Stimulated activated CD8-positive, alpha-beta memory T cell treated with anti-CD3 and anti-CD28 coated beads, Interleukin-15, amount 100 ng/mL, for 24 hours (primary cell): ENCODE measurements at places on chromosomes 13 and 19.

DNA sequence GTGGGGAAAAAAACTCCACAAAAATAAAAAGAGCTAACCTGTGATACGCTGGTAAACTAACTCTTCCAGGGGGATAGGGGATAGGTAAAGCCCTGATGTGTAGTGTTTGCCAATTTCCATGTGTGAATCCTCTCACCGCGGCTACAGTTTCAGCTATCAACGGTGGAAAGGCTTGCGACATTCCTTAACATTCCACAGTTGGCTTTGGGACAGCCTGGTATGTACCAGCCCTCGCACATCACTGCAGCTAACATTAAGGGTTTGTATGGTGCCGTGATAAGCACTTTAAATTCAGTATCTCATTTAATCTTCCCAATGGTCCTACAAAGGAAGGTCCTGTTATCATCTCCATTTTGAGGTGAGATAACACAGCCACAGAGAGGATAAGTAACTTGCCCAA lies 112.4 kb downstream of the KATNAL1 start:
- no peak for DNase-seq

DNA sequence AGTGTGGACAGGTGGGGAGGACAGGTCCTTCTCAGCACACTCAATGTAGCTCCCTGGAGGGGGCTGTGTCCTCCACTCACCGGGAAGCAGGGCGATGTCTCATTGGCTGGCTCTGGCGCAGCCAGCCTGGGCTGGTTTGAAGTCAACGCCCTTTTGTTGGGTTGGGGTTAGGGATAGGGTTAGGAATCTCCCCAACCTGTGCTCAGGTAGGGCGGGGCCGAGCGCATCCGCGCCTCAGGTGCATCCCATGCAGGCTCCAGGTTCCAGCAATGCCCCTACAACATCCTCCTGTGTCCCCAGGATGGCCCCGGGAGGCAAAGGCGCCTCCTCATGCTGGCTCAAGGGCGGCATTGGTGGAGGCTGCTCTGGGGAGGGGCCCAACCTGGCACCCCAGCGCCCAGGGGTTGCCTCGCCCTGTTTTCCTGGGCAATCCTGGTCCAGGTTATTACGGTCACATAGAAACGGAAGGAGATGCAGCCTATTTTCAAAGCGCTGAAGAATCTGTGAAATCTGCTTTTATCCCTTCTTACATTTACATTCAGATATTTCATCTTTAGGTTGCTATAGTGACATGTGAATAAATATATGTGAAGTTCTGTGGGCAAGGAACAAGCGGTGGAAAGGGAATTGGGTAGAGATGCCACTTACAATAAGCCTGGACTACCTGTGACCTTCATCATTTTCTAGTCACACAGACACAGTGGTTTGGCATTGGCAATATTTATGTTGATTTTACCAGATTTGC lies 74.3 kb downstream of the TM9SF2 start:
- DNase-seq, result no peak

DNA sequence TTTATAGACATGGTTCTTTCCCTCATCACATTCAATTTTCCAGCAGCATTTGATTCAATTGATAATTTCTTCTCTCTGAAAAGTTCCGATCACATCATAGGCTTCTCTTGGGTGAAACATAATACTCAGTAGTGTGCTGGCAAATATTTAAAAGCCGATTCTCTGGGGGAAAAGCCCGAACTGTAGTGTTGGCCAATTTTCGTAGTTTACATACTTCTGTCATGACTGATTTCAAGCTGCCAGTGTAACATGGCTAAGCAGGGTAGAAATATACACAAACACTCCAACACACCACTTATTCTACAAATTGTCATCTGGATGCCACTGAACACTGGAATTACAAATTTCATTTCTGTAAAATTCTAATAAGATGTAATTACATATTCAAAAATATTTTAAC lies 56.1 kb upstream of the FREM2 start:
- DNase-seq, result no peak

DNA sequence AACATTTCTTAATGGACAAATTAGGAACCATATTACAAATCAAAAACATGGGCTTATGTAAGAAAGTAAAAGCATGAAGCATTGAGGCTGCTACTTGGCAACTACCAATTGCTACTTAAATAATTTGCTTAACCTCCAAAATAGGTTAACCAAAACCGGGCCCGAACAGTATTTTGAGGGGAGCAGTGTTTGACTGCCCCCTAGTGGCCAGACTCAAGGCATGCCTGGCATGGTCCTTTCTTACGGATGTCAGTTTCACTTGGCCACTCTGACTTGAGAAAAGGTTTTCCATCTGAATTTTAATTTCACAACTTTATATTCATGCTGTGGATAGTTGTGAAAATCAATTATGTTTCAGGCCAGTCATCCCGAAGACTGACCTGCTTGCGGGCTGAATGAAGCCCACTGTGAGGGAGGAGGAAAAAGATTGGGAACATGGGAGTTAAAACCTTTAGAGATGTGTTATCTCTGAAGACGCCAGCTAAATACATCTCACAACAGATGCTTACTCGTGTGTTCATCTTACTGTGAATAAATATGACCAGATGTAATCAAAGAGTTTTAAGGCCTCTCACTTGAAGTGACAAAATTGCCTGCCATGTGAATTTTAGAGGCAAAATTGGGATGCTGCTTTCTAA lies 2.9 kb downstream of the RXFP2 start:
- DNase-seq, result peak; percentile 32

DNA sequence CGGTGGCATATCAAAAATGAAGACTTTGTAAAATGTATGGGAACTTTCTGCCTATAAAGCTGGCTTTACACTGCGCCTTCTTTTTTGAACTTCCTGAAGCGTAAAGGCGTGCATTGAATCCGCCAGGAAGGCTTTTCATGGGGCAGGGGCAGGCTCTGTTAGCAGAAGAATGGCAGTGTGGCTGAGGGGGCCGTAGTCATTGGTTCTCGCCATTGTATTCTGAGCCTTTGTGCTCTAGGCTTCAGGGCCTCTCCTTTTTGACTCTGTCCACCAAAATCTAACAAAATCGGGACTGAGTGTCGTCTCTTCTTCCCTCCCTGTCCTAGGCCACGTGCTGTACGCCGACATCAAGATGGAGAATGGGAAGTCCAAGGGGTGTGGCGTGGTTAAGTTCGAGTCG lies 14.1 kb downstream of the PRAM1 start:
- DNase-seq, result no peak

- no peak for DNase-seq
Observed at GRCh38 chr13:49760558-49760957, 31.9 kb downstream of the KPNA3 start.

DNA sequence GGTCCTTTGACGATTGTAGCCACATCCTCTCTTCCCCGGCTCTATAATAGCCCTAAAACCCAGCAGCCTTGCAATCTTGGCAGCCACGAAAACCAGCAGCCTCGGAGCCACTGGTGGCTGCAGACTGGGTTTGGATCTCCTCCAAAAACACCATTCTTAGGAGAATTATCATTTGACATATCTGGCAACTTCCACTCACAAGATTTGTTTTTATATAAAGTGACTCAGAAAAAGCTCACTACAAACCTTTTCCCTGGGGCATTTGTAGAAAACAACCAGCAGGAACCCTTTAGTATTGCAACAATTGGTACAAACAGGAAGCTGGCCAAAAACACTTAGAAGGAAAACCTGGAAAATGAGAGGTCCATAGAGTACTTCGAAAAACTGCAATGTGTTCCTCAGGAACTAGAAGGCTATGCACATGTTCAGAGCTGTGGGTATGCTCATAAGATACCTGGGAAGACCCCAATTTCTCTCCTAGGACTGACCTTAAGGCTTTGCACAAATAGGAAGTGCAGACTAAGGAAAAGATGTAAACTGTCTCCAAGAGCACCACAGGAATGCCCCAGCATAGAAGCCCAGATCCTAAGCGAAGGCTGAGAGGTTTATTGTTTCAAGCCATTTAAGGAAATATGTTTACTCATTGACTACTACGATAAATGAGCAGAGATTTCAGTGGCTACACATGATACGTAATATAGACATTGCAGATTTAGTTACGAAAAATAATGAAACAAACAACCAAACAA lies 71.2 kb downstream of the MYO16 start:
- DNase-seq, result no peak

- no peak for DNase-seq
Observed at GRCh38 chr13:80083853-80084676, 256.9 kb downstream of the SPRY2 start.

DNA sequence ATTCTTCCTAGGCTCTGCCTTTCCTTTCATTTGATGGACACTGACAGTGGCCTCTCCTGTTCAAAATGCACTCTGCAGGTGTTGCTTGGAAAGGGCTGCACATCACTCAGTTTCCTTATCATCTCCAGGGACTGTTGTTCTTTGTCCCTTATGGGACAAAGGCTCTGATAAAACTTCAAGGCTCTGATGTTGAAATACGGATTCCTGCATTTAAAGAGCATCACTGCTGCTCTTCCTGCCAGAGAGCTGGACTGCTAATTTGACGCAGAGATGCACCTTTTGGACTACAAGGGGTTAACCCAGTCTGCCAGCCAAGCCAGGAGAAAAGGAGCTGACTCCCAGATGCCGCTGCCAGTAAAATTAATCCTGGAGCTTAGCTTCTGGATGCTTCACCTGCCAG lies 952.1 kb downstream of the DIAPH3 start:
- no peak for DNase-seq

GRCh38 chr13:27055526-27055925 lies 116.1 kb downstream of the USP12 start:
- DNase-seq, result no peak

GRCh38 chr19:4534836-4535658 lies at the start of gene PLIN5:
PLIN5 (minus strand) TSS chr19:4535224; CDS start chr19:4534074, 1,150 bp downstream.
- no peak for DNase-seq
